M059J (cell line): ENCODE measurements at places on chromosomes 2 and 18. TPM values are rescaled to one million over a fixed set of nuclear protein-coding genes. Genes with fewer than 3 reads are reported as not detected.

- peak; percentile 77 for DNase-seq
These were observed 1994.5 kb upstream of the PIK3C3 start for GRCh38 chr18:39960550-39960949.

DNA sequence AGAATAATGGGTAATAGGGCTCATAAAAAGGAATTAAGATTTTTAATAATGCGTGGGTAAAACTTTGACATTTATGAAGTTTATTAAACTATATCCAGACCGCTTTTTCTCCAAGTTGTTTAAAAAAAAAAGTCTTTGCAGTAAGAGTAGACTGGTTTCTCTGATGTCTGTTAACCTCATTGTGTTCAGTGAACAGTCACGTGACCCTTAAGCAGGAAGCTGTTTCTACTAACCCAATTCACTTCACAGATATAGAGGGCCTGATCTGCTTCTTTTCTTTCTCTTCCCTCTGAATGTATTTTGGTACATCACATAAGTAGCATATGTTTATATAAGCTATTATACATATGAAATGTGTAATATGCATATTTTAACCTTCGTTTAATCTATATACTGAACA lies 1011.3 kb upstream of the CELF4 start:
- no peak for DNase-seq

- peak; percentile 52 for DNase-seq
These were observed 196.8 kb downstream of the PPP1R1C start for GRCh38 chr2:182182436-182182835.

- peak; percentile 43 for DNase-seq
These were observed 1.5 kb downstream of the GALNT1 start for GRCh38 chr18:35582899-35583558.

DNA sequence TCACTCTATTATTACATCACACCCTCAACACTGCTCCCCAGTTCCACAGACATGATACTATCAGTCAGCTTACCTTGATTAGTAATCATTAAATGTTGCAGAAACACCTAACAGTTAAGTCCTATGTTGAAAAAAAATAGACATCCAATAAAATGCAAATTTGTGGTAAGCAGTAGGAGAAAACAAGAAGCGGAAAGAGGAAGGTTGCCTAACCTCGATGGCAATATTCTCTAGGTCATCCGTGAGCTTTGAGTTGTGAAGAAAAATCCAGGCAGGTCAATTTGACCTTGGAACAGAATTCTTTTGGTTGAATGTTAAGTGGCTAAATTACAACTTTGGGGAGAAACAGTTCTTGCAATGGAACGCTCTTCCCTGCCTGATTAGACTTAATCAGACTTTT lies 264.4 kb downstream of the AFF3 start:
- no peak for DNase-seq

DNA sequence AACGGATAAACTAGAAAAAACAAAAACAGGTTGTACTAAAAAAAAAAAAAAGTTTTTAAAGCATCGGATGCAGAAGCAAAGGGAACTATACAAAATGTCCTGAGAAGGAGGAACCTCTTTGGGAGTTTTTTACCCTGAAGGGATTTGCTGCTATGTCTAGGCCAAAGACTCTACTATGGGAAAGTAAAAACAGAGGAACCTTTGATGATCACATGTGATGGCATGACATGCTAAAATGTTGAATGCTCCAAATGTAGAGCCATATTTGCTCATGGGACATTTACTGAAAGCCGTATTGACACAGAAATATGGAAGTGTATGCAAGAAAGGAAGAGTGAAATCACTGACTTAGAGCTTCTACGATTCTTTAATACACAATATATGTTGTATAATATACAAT lies 992.0 kb upstream of the ZEB2 start:
- no peak for DNase-seq

DNA sequence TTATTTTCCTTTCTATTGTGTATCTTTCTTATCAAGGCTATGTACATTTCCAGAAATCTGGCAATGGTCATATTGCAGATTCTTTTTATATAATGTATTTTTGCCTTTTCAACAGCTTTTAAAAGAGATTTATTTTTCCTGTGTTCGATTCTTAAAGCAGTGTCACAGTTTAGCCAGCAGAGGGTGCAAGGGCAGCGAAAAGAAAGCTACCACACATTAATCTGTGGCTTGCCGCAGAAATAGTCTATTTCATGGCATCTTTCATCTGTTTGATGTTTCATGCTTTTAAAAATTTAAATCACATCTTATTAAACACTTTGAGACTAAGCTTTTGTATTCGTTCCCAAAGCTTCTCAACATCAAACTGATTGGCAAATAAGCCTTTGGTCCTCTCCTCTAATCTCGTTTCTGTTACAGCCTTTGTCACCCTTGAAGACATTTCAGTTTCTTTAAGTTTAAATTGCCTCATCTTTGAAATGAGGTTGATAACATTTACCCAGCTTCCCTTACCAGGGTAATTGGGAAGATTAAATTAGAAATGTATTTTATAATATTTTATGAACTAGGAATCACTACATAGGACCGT lies 73.3 kb downstream of the PIK3C3 start:
- DNase-seq, result peak; percentile 26

KIF5C gene
- 0.54 and 1.3 TPM in 2 replicates for total RNA-seq

CXCR2 gene
- total RNA-seq, result not detected in 2 replicates

DSEL gene
- 26.3 and 40.3 TPM in 2 replicates for total RNA-seq

HOXD4 gene
- total RNA-seq, result 0.05 TPM in 1 of 2 replicates, not detected in the other

IL36B gene
- not detected in 2 replicates for total RNA-seq

DNER gene
- 13.9 and 21.5 TPM in 2 replicates for total RNA-seq
